ENCODE measurements at places on chromosomes 1 and 21. TPM values are rescaled to one million over a fixed set of nuclear protein-coding genes. Genes with fewer than 3 reads are reported as not detected.

- peaks cover 9% of the 10 kb centered on the region for H3K4me1 ChIP-seq
- no peaks in the 10 kb centered on the region for H3K36me3 ChIP-seq
Observed at GRCh38 chr1:54922921-54923421, 36.0 kb upstream of the DHCR24 start.

DNA sequence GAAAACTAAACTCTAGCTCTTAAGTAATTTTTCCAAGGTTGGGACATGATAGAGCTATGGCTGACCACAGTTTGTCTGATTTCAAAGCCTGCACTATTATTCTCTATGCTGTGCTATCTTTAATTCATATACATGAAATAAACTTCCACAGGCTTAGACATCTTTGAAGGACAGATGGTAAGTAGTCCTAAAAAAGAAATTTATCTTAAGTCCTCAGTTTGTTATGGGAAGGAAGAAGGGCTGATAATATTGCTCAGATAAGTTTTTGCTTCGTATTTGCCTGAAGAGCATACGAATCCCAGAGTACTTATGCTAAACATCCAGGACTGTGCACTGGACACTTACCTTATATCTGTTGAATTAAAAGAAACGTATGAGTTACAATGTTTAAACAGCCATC is 39.6 kb downstream of the VCAM1 start:
- H3K4me1 ChIP-seq = no peaks in the 10 kb centered on the region
- H3K4me3 ChIP-seq = no peak overlapping the region
- H3K27ac ChIP-seq = no peak overlapping the region

DNA sequence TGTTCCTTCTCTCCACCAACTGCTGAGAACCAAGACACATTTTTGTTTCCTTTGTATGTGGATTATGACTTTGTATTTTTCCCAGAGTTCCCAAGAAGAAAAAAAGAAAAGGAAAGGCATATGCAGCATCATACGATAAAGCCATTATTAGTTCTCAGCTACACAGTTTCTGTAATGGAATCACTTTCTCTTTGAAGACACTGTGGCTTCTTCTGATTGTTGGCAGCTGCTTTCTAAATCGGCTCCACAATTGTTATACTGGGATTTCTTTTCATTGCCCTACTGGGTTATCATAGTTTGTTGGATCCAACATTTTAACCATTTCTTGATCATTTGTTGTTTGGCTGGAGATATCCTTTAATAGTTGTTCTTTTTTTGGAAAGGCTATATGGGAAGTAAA is 89.5 kb upstream of the HIVEP3 start:
- no peak for DNase-seq
- no peaks in the 10 kb centered on the region for H3K4me1 ChIP-seq
- H3K36me3 ChIP-seq = no peaks in the 10 kb centered on the region

- no peaks in the 10 kb centered on the region for H3K36me3 ChIP-seq
- H3K4me3 ChIP-seq = no peak overlapping the region
- H3K4me1 ChIP-seq = no peaks in the 10 kb centered on the region
- H3K27ac ChIP-seq = no peak overlapping the region
Observed at GRCh38 chr1:114092186-114093062, 61.2 kb downstream of the SYT6 start.

GRCh38 chr1:230785636-230786384 is 38.6 kb downstream of the CAPN9 start:
- H3K27ac ChIP-seq = no peak overlapping the region
- H3K36me3 ChIP-seq = no peaks in the 10 kb centered on the region
- no peaks in the 10 kb centered on the region for H3K27me3 ChIP-seq
- no peaks in the 10 kb centered on the region for H3K4me1 ChIP-seq

DNA sequence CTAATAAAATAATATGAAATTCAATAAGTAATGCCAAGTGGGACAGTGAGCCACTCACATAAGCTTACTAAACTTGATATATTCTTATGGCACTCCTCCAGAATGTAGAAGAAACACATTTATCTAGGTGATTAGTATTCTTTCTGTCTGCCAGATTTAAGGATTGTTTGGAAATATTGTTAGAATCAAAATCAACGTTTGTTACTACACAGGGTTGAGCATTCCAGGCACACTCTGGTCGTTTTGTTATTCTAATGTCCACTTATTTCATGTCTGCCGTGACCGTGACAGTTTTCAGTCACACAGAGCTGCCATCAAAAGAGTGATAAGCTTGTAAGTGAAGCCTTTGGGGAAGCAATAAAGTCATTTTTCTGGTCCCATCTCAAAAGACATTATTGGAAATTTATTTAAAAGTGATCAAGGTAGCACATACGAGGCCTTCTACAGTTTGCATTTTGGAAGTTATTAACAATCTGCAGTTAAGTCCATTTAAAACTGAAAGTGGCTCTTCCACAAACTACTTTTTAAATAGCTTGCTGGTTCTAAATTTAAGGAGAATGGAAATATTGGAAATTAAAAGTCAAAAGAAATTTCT is 38.0 kb downstream of the NFIA start:
- no peak for DNase-seq
- H3K36me3 ChIP-seq = no peaks in the 10 kb centered on the region
- H3K4me3 ChIP-seq = no peak overlapping the region
- no peaks in the 10 kb centered on the region for H3K27me3 ChIP-seq
- H3K27ac ChIP-seq = no peak overlapping the region
- peaks cover 5% of the 10 kb centered on the region for H3K4me1 ChIP-seq

- no peaks in the 10 kb centered on the region for H3K27me3 ChIP-seq
- DNase-seq = no peak
- H3K4me1 ChIP-seq = peaks cover 5% of the 10 kb centered on the region
- no peaks in the 10 kb centered on the region for H3K36me3 ChIP-seq
- H3K27ac ChIP-seq = peak overlapping the region; percentile 40
Observed at GRCh38 chr1:184954232-184954995, 19.9 kb downstream of the NIBAN1 start.

DNA sequence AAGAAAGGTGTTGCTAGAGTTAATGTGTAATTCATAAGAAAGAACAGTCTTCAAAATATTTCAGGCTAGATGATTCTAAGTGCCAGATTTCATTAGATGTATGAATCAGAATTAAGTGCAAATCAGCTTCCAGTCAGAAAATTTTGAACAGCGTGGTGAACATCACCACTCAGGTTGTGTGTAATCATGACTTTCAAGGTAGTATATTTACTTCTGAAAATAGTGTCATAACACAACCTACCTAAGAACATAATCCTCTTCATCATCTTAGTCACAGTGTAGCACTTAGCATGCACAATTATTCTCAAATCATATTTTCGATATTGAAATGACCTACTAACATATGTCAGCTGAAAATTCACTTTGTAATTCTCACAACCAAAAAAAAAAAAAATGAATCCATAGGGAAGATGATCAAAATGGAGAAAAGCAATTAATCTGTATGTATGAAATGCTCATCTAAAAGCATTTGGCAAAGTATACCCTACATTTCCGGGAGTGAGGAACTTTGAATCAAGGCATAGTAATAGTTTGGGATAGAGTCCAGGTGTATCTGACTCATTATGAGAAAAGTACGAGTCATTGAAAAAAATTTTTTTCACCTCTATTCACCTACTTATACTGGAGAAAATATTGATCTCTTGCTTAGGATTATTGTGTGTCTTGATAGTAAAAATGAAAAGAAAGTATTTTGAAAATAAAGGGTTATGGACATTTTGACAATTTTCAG is 221.8 kb upstream of the CHRM3 start:
- no peaks in the 10 kb centered on the region for H3K36me3 ChIP-seq
- H3K27me3 ChIP-seq = no peaks in the 10 kb centered on the region
- H3K4me3 ChIP-seq = no peak overlapping the region
- H3K27ac ChIP-seq = no peak overlapping the region
- no peaks in the 10 kb centered on the region for H3K4me1 ChIP-seq

GRCh38 chr21:31382060-31382459 is 38.0 kb upstream of the TIAM1 start:
- no peak overlapping the region for H3K4me3 ChIP-seq
- no peak for DNase-seq
- H3K27ac ChIP-seq = no peak overlapping the region
- H3K4me1 ChIP-seq = no peaks in the 10 kb centered on the region

DNA sequence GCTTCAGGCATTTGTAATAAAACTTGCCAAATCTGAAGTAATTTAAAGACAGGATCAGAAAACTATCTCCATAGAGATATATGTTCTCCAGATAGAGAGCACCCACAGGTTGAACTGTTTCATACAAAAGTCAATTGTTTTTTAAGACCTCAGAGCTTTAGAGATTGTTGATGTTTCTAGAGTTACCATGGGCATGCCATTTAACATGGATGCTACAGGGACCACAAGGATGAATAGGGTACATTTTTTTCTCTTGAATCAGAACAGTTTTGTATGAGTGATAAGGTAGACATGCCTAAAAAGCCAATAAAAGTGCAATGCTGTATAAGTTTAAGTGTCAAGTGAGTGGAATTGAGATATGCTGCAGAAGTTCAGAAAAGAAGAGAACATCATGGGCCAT is 511.0 kb upstream of the CAMK1G start:
- H3K4me1 ChIP-seq = no peaks in the 10 kb centered on the region
- H3K27me3 ChIP-seq = no peaks in the 10 kb centered on the region
- H3K27ac ChIP-seq = no peak overlapping the region

- DNase-seq = no peak
- H3K4me1 ChIP-seq = no peaks in the 10 kb centered on the region
- no peak overlapping the region for H3K4me3 ChIP-seq
- H3K27ac ChIP-seq = no peak overlapping the region
- no peaks in the 10 kb centered on the region for H3K27me3 ChIP-seq
- H3K36me3 ChIP-seq = no peaks in the 10 kb centered on the region
Observed at GRCh38 chr21:26107429-26107828, 63.1 kb downstream of the APP start.

- DNase-seq = peak; percentile 74
- peak overlapping the region; percentile 3 for H3K27ac ChIP-seq
- H3K36me3 ChIP-seq = no peaks in the 10 kb centered on the region
- H3K4me3 ChIP-seq = no peak overlapping the region
- no peaks in the 10 kb centered on the region for H3K4me1 ChIP-seq
Observed at GRCh38 chr1:204989266-204990058, 53.5 kb upstream of the CNTN2 start.

DNA sequence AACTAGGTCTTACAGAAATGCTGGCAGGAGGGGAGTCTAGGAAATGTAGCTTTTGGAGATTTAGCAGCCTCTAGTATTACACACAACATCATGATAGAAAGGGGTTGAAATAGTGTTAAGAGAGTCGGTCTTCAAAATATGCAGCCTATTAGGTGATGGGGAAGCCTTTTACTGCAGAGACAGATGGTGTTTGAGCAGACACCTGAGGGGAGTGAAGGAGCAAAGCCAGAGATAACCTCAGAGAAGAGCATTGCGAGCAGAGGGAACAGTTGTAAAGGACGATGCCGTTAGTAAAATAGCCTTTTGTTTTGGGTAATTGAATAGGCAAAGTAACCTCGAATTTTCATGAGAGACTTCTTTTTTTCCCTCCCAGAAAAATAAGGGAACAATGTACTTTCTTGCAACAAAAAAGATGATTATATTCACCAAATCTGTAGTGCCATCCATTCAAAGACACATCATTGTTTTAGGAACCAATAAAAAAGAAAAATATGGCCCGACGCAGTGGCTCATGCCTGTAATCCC is 66.3 kb upstream of the KIF1B start:
- no peak overlapping the region for H3K27ac ChIP-seq
- no peaks in the 10 kb centered on the region for H3K36me3 ChIP-seq
- H3K4me1 ChIP-seq = no peaks in the 10 kb centered on the region

- H3K4me1 ChIP-seq = no peaks in the 10 kb centered on the region
- H3K36me3 ChIP-seq = no peaks in the 10 kb centered on the region
- no peak overlapping the region for H3K27ac ChIP-seq
- H3K4me3 ChIP-seq = no peak overlapping the region
- no peaks in the 10 kb centered on the region for H3K27me3 ChIP-seq
Observed at GRCh38 chr1:185559151-185559550, 175.0 kb upstream of the HMCN1 start.

DNA sequence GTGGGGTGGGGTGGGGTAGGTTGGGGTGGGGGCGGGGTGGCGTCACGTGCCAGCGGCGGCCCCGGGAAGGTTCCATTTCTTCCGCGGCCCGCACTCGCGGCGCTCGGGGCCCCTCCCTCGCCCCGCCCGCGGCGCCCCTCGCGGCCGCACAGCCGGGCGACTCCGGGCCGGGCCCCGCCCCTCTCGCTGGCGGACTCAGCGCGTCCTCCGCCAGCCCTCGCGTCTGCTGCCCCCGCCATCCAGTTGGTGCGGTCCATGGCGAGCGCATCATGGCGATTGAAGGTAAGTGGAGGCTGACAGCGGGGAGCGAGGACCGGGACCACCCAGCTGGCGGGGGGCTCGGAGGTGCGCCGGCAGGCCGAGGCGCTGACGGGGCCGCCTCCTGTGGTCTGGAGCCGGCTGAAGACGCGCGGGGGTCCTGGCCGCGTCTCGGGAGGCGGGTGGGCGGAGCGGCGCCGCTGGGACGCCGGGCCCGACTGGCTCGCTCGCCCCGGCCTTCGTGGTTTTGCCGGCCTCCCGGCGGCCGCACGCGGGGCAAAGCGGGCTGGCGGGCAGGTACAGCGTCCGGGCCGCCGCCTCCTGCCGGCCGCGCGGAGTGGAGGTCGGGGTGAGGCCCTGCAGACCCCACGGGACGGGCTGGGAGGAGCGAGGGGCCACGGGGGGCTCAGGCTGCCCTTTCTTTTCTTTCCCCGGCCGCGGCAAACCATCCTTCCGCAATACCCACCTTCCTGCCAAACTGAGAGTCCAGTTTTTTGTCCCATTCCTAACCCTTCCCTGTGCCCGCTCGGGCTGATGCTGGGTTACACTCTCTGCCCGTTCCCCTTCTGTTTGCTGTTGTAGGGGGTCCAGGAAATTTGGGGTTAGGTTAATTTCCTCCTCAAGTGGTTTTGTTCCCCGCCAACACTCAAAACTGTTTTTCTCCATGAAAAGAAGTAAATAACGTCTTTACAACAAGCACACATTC is at the start of gene SYT14:
Gene SYT14 (plus strand): TSS at position 222 of the 964 bp plus-strand sequence. CDS start 48 bp downstream, at position 270.
- peak within 1 kb of the TSS; percentile 32 for H3K4me3 ChIP-seq
- H3K27me3 ChIP-seq = no peaks in the 10 kb centered on the region
- H3K36me3 ChIP-seq = no peaks in the 10 kb centered on the region
- H3K4me1 ChIP-seq = no peaks in the 10 kb centered on the region
- H3K27ac ChIP-seq = no peak within 1 kb of the TSS

DNA sequence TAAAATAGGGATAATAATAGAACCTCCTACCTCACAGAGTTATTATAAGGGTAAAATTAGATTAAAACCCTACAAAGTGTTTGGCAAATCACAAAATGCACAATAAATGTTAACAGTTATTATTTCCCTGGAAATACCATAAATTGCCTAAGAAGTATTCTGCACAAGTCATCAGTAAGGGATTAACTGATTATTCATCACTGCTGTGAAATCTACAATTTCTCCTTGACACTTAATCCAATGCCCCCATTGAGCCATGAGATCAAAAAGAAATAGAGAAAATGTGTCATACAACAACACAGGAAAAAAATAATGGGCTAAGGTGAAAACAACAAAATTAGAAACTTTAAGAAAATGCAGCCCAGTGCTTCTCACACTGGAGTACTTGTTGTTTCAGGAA is 6.7 kb upstream of the SEC16B start:
- no peaks in the 10 kb centered on the region for H3K36me3 ChIP-seq
- DNase-seq = no peak
- H3K4me3 ChIP-seq = no peak overlapping the region
- no peak overlapping the region for H3K27ac ChIP-seq
- no peaks in the 10 kb centered on the region for H3K27me3 ChIP-seq

CCDC30 gene
- 14.0 TPM for total RNA-seq

DCAF6 gene
- total RNA-seq = 84.7 TPM

SNX27 gene
- 41.3 TPM for total RNA-seq

ACKR1 gene
- 81.9 TPM for total RNA-seq

OR2L5 gene
- total RNA-seq = not detected

SLC9C2 gene
- not detected for total RNA-seq

TTLL10 gene
- total RNA-seq = 0.16 TPM

KLHDC9 gene
- total RNA-seq = 9.8 TPM

TRIM46 gene
- 0.98 TPM for total RNA-seq

All from breast epithelium (tissue), 4 donors.